ENCODE measurements at places on chromosomes 7 and 10.

DNA sequence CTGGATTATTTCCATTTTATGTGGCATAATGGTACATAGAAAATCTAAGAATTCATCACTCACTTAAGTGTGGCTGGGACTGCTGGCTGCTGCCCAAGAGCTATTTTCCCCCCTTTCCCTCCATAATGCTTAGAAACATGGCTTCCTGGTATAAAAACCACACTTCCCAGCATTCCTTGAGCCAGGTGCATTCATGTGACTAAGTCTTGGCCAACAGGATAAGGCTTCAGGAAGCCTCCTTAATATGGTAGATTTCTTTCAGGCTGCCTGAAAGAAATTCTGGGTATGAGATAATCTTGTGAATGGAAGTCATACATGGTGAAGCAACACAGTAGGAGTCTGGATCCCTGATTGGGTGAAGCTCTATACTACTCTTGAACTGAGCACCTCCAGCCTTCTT is 178.0 kb downstream of the JAZF1 start:
- no peak for DNase-seq

DNA sequence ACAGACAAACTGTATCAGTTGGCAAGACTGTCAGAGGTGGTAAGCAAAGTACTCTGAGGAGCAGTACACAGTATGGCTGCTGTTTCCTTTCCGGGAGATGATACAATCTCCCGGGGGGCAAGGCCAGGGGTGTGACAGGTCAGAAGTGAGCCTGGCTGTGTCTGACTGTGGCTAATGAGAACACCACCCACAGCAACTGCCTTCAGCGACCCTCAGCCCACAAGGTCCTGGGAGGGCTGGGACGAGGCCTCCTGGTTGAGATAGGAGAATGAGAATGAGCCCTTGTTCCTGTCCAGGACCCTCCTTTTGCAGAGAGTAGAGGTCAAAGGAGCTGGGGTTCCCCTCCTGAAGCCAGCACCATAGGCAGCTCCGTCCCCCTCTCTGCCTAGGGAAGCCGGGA is 421.7 kb downstream of the TCERG1L start:
- DNase-seq = no peak

- DNase-seq = no peak
Measured at GRCh38 chr7:2012044-2012900, 220.5 kb downstream of the MAD1L1 start.

DNA sequence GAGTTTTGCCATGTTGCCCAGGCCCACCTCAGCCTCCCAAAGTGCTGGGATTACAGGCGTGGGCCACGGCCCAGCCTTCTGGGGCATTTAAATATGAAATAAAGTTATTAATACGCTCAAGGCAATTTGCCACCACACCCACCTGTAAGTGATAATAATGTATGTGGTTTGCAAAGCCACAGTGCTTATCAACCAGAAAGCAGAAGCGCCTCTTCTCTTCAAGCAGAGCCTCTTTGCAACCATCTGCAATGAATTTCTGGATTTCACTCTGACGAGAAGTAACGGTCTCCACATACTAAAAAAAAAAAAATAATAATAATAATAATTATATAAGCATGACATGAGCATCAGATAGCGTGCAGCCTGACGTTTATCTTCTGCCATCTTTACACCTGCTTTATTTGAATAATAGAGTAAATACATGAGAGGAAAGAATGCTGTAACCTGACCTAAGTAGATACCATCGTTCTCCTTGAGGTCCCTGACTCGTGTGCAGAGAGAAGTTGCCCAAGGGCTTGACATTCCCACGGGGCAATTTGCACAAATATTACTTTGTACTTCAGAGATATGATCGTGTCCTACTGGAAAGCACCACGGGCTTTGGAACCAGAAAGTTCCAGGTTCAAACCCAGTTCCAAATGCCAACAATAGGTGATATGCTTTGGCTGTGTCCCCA is 34.0 kb downstream of the BRI3 start:
- no peak for DNase-seq

DNA sequence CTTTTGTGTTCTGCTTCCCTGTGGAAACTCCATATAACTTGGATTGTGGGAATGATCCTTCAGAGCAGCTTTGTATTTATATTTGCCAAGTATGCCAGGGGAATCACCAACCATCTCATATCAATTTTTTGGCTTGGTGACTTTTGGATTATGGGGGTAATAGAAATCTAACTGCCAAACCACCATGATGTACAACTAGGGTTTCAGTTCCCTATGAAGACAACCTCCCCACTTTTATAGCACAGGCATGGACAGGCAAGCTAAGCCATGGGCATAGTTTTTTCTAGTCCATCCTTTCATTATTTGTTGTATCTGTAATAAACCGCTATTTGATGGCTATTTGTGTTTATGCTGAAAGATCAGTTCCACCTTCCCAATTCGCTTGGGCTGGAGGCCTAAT is 17.7 kb downstream of the NPY start:
- no peak for DNase-seq

GRCh38 chr10:46992803-46993561 is 81.8 kb downstream of the PTPN20 start:
- no peak for DNase-seq

DNA sequence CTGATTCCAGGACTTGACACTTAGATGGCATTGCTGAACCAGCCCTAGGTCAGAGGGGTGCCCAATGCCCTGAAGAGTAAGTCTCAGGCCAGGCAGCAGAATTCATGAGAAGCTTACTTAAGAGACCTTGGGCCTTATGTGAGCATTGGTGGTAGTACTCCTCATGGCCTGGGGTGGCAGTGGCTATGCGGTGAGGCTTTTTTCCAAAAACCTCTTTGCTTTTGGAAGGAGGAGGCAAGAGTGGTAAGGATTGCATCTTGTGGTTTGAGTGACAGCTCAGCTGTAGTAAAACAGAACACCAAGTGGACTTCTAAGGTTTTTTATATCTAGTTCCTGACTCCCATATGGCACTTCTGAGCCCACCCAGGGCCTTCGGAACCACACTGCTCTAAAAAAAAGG is 459.0 kb upstream of the STEAP1 start:
- no peak for DNase-seq

GRCh38 chr7:138816650-138817049 is 18.7 kb upstream of the ATP6V0A4 start:
- DNase-seq = no peak

DNA sequence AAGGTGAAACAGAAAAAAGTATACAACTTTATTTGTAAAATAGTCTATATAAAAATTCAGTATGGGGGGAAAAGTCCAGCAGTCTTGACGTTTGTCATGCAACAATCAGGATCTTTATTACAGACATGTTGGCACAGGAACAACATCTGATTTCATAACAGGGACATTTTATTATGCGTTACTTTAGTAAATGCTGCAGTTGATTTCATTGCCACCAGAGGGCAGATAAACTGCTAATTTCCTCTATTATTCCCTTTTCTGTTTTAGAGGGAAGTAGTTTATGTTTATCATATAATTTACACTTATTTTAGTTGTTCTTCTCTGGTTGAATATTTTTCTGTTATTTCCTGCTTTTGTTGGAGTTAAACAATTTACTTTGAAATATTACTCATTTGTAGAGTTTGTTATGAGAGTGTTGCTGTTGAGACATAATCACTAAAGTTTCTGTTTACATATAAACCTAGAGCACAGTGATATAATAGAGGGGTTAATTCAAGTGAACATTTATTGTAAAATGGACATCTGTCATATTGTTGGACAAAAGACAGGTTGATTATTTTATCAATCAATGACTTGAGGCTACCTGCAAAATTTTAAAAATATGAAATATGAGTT is 3.3 kb downstream of the PLXDC2 start:
- no peak for DNase-seq

GRCh38 chr7:91135300-91135699 is 128.9 kb upstream of the FZD1 start:
- DNase-seq = no peak

All from stimulated activated CD4-positive, alpha-beta T cell treated with anti-CD3 and anti-CD28 coated beads, Interleukin-2, amount 100 ng/mL, for 24 hours (primary cell).